AG08396 (cell line): ENCODE measurements at places on chromosomes 3 and 15.

DNA sequence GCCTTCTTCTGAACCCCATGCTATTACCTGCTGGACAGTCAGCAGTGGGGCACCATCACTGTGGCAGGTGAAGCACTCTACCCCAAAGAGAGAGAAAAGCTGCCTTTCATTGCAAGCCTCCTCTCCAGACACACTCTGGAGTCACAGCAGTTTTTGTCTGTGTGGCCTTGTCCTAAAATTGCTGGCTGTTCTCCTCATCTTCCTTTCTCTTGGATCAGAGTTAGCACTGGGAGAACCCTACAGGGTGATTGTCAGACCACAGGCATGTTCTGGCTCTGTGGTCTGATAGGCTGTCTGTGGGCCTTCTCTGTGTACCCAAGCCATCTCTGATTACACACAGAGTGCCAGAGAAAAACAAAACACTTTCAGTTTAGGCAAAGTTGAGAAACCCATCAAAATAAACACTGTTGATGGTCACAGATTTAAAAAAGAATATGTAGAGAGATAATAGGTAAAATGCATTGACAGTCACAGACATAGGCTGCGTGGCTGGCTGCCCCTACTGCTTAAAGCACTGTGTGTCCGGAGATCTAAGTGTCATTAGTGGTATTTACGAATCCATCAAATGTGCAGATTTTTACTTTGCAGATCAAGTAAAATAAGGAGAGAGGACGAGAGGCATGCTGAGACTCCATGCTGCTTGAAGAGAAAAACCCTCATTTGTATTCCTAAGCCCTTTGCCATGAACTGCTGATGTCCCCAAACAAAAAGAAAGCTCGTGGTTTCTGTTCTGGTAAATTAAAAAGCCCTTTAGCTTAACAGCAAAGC lies 689.9 kb downstream of the TUSC7 start:
- DNase-seq = peak; percentile 47

DNA sequence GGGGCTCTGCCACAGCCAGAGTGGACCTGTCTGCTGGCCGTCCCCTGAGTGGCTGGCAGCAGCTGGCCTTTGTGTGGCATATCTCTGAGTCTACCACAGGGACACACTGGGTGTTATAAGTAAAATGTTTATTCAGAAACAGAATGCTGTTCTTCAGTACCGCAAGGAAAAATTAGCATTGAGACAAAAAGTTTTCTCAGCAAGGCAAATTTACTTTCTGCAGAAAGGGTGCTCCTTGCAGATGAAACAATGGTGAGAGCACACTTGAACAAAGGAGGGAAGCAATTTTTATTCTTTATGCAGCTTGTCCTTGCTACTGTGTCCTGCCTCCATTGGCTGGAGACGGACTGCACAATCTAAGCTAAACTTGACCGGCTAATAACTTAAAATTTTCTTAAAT lies 4.0 kb downstream of the TMEM89 start:
- no peak for DNase-seq

DNA sequence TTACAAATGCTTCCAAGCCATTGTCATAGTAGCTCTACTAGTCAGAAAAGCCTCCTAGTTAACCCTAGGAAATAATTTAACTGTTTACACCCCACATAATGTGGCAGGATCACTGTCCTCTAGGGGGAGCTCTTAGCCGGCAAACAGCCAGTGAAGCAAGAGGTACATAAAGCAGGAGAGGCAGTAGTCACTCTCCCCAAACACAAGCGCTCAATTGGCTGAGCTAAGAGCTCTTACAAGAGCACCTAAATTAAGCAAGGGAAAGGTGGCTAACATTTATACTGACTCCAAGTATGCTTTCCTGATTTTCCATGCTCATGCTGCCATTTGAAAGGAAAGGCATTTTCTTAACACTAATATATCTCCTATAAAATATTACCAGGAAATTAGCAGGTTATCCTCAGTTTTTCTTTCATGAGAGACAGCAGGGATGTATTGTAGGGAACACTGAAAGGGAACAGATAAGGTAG lies 37.6 kb downstream of the NCEH1 start:
- DNase-seq = peak; percentile 44

- DNase-seq = no peak
Measured at GRCh38 chr3:174532216-174532615, 326.9 kb upstream of the NAALADL2 start.

GRCh38 chr3:27633224-27633545 lies 88.9 kb downstream of the EOMES start:
- peak; percentile 45 for DNase-seq

DNA sequence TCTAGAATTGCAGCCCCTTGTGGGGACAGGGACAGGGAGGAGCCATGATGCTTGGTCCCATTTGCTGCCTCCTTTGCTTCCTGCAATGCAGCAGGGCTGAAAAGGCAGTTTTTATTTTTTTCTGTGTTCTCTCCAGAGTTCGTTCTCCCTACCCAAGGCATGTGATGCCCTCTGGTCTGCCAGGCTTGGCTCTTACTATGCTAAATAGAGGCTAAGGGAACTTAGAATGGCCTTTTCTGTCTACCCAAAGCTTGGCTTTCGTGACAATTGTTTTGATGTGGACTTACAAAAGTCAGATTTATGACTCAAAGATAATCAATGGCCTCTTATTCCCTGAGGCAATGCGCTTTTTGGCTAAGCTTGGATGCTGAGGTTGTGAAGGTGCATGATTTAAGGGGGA lies 293.3 kb upstream of the TBL1XR1 start:
- no peak for DNase-seq

GRCh38 chr3:24270204-24270691 lies 224.4 kb downstream of the THRB start:
- DNase-seq = no peak

GRCh38 chr15:61556037-61556648 lies 327.0 kb upstream of the RORA start:
- DNase-seq = no peak

GRCh38 chr3:163809540-163809993 lies 1268.7 kb downstream of the SI start:
- DNase-seq = no peak

DNA sequence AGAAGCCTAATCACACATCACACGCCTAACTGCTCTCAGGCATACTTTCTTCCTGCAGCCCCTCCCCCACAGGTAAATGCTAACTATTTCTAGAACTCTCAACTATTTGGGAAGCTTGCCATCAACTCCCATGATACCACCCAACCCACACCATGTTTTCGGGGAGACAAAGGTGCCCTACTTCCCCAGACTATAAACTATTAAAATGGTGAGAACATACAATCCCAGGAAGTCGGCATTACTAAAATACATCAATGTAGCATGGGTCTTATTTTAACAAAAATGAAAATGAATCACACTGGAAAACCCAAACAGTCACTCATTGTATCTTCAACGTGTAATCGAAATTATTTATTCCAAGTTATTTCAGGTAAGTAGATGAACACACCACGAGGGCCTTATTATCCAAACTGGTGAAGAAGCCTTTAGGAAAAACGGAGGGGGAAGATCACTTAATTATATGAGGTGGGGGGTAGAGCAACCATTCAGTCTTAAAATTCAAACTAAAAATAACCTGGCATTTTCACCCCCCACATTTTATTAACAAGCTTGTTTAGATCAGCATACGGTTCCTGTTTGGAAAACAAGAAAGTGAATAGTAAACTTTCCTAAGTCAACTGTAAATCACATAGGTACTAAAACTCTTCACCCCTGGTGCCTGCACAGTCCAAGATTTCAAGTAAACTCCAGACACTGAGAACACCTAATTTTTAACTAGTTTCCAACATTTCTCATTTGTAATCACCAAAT lies 1.9 kb downstream of the TBL1XR1 start:
- DNase-seq = no peak
